ENCODE measurements at places on chromosomes 2 and 18.

DNA sequence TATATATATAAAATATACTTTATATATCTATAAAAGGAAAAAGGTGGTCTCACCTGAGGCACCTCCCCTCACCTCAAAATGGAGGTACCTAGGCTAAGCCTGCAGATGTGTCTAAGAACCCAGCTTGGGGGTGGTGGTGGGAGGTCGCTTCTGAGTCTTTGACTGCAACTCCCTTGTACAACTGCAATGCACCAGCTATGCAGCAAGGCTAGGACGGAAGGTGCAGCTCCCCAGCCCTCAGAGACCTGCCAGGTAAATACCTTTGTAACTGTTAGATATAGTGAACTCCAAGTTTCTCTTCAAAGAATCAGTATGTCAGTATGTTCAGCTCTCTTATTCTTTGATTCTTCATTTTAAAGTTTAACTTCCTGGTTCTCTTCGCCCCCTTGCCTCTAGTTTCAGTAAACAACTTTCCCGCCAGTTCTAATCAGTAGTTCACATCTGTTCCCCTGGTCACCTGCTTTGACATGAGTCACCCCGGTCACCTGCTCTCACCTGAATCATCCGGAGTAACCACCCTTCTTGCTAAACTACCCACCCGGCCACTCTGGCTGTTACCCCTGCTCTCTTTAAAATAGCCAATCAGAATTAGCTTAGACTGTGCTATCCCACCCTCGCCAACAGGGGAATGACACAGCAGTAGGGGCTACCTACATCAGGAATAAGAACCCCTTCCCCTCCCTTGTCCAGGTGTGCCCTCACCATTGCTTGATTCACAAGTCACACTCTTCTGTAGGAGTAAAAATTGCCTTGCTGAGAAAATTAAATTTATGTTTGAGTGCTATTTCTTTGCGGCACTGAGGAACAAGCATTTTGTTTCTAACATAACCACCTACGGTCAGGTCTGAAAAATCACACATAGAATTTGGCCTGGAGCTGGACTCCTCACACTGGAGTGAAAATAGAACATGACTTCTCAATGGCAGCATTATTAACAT, 24.7 kb upstream of the IMPA2 start:
- DNase-seq = no peak
- no peaks in the 10 kb centered on the region for H3K4me1 ChIP-seq
- no peaks in the 10 kb centered on the region for H3K36me3 ChIP-seq
- no peak overlapping the region for H3K4me3 ChIP-seq
- peaks cover 17% of the 10 kb centered on the region for H3K27me3 ChIP-seq

GRCh38 chr2:54899576-54900200, 150.6 kb downstream of the RTN4 start:
- no peak for DNase-seq
- H3K4me3 ChIP-seq = no peak overlapping the region
- peaks cover 10% of the 10 kb centered on the region for H3K4me1 ChIP-seq
- H3K27ac ChIP-seq = no peak overlapping the region

DNA sequence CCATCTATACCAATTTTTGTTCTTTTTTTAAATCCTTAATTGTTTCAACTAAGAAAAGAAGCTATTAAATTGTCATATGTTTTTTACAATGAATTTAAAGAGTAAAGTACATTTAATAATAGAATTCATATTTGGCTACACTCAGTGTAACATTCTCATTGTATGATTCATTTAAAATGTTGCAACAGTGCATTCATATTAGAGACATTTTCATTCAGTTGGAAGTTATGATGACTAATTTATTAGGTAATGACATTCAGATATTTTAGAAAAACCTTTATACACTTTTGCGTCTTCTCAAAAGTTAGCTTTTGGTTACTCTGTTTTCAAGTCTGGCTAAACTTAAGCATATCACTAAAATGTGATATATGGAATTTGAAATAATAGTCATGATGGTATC, 887.5 kb upstream of the NRXN1 start:
- H3K36me3 ChIP-seq = no peaks in the 10 kb centered on the region
- H3K27me3 ChIP-seq = no peaks in the 10 kb centered on the region
- H3K4me3 ChIP-seq = no peak overlapping the region
- DNase-seq = no peak

DNA sequence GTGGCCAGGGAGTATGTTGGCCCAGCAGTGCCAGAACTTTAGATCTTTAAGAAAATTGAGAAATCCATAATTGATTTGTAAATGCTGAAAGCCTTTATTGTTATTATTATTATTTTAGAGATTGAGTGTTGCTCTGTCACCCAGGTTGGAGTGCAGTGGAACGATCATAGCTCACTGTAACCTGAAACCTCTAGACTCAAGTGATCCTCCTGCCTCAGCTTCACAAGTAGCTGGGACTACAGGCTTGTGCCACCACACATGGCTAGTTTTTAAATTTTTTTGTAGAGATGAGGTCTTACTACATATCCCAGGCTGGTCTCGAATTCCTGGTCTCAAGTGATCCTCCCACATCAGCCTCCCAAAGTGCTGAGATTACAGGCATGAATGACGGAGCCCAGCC, 143.2 kb upstream of the CCDC68 start:
- no peak for DNase-seq
- H3K27ac ChIP-seq = no peak overlapping the region
- H3K4me3 ChIP-seq = no peak overlapping the region
- no peaks in the 10 kb centered on the region for H3K4me1 ChIP-seq

GRCh38 chr2:189848276-189848675, 64.0 kb downstream of the PMS1 start:
- no peaks in the 10 kb centered on the region for H3K4me1 ChIP-seq
- H3K36me3 ChIP-seq = peaks cover 35% of the 10 kb centered on the region
- no peak overlapping the region for H3K4me3 ChIP-seq

GRCh38 chr2:205321231-205321630, 361.1 kb upstream of the NRP2 start:
- no peak overlapping the region for H3K27ac ChIP-seq
- DNase-seq = no peak
- no peaks in the 10 kb centered on the region for H3K36me3 ChIP-seq
- H3K4me1 ChIP-seq = no peaks in the 10 kb centered on the region

DNA sequence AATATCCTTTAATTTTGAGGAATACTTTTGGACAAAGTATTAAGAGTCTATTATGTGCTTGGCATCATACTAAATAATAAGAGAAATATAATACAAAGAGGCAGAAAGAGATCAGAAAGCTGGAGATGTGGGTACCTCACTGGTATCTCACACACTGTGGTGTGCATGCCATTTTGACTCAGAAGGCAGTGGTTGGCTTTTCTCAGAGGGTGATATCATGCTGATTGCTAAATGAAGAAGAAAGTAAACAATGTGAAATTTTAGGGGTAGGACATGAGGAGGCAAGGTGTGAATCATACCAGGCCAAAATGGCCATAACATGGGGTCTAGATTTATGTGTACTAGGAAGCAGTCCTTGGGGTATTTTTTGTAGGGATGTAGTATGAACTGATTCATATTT, 16.6 kb upstream of the SPOPL start:
- DNase-seq = no peak
- H3K36me3 ChIP-seq = no peaks in the 10 kb centered on the region
- no peaks in the 10 kb centered on the region for H3K4me1 ChIP-seq
- H3K27me3 ChIP-seq = no peaks in the 10 kb centered on the region
- no peak overlapping the region for H3K4me3 ChIP-seq
- no peak overlapping the region for H3K27ac ChIP-seq

GRCh38 chr18:8901019-8901418, 195.7 kb downstream of the MTCL1 start:
- peaks cover 42% of the 10 kb centered on the region for H3K27me3 ChIP-seq
- no peaks in the 10 kb centered on the region for H3K4me1 ChIP-seq
- H3K27ac ChIP-seq = no peak overlapping the region
- no peak for DNase-seq
- H3K4me3 ChIP-seq = no peak overlapping the region
- H3K36me3 ChIP-seq = no peaks in the 10 kb centered on the region

DNA sequence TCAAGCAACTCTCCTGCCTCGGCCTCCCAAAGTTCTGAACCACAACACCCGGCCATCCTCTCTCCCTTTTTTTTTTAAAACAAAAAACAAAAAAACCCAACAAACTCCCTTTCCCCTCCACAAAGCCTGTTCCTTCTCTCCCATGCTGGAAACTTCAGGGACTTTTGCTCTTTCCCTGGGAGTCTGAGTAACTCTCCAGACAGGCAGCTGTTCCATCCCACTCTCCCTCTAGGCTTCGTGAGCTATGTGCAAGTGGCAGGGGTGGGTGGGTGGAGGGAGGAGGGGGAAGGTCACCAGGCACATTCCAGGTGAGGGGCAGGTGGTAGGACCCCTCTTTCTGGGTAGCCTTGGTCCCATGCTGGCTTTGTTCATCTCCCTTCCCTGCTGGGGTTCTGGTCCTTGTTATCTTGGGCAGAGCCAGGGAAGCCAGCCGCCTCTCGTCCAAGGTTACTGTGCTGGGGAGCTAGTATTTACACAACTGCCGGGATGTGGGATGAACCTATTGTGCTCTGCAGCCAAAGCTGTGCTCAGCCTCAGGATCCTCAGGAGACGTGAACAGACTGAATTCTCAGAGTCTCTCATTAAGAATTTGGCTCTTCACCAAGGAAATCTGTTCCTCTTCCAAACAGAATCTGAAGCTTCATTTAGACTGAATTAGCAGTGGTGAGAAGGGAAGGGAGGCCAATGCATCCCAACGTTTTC, 106.9 kb downstream of the LIPG start:
- no peaks in the 10 kb centered on the region for H3K36me3 ChIP-seq
- H3K4me3 ChIP-seq = no peak overlapping the region
- H3K27ac ChIP-seq = no peak overlapping the region
- H3K4me1 ChIP-seq = peaks cover 3% of the 10 kb centered on the region

DNA sequence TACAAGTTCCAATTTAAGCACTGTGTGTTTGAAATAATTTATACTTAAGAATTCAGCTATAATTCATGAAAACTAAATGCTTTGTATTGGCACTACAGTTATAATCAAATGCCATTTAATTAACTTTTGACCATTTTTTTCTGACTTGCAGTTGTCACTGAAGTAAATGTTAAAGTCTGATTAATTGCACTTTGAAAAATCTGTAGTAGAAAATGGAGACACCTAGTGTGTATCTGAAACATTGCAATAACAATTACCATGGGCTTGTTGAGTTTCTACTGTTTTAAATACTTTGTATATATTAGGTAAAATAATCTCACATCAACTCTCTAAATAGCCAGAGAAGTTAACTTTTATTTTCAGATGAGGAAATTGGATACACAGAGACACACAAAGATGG, 458.6 kb upstream of the FSIP2 start:
- no peaks in the 10 kb centered on the region for H3K27me3 ChIP-seq
- no peak overlapping the region for H3K4me3 ChIP-seq
- no peaks in the 10 kb centered on the region for H3K4me1 ChIP-seq

GRCh38 chr2:98483257-98483861, 38.7 kb downstream of the INPP4A start:
- no peak for DNase-seq
- H3K4me1 ChIP-seq = peaks cover 99% of the 10 kb centered on the region
- H3K27me3 ChIP-seq = no peaks in the 10 kb centered on the region
- peak overlapping the region; percentile 36 for H3K4me3 ChIP-seq
- peaks cover 4% of the 10 kb centered on the region for H3K36me3 ChIP-seq

GRCh38 chr2:189874586-189875320, 90.5 kb downstream of the PMS1 start:
- no peak overlapping the region for H3K4me3 ChIP-seq
- H3K36me3 ChIP-seq = peaks cover 5% of the 10 kb centered on the region
- no peaks in the 10 kb centered on the region for H3K27me3 ChIP-seq

DNA sequence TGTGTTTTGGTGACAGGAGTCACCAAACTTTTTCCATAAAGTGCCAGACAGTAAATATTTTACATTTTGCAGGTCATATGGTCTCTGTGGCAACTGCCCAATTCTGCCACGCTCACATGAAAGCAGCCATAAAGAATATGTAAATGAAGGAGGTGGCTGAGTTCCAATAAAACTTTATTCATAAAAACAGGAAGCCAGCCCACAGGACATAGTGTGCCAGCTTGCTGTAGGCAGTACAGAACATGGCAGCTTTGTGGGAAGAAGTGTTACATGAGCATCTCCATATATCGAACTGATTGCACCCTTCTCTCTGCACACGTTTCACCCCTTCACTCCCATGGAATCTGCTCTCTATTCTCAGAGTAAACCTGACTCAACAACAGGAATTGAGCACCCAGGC, 10.2 kb downstream of the ASB18 start:
- no peak for DNase-seq
- no peaks in the 10 kb centered on the region for H3K36me3 ChIP-seq
- peaks cover 33% of the 10 kb centered on the region for H3K27me3 ChIP-seq
- H3K27ac ChIP-seq = no peak overlapping the region
- no peak overlapping the region for H3K4me3 ChIP-seq

DNA sequence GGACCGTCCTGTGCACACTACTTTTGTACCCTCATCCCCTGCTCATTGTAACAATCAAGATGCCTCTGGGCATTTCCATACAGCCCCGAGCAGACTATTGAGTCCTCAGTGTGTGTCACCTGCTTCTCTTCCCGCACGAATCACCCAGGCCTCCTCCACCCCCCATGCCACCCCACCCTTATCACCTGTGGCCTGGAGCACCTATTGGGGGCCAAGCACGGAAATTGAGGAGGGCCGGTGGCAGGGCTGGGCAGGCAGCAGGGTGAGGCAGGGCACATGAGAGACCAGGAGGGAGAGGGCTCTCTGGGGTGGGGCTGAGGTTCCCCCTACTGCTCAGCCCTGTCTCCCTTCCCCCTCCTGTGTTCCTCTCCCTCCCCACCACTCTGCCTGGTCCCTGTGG, 4.3 kb upstream of the NIFK start:
- H3K36me3 ChIP-seq = peaks cover 18% of the 10 kb centered on the region
- peaks cover 28% of the 10 kb centered on the region for H3K4me1 ChIP-seq
- no peak overlapping the region for H3K4me3 ChIP-seq
- peaks cover 9% of the 10 kb centered on the region for H3K27me3 ChIP-seq
- H3K27ac ChIP-seq = no peak overlapping the region

GRCh38 chr2:121094101-121094500, 190.9 kb downstream of the TFCP2L1 start:
- H3K27me3 ChIP-seq = peaks cover 18% of the 10 kb centered on the region
- H3K4me3 ChIP-seq = no peak overlapping the region
- no peaks in the 10 kb centered on the region for H3K4me1 ChIP-seq
- no peak overlapping the region for H3K27ac ChIP-seq

DNA sequence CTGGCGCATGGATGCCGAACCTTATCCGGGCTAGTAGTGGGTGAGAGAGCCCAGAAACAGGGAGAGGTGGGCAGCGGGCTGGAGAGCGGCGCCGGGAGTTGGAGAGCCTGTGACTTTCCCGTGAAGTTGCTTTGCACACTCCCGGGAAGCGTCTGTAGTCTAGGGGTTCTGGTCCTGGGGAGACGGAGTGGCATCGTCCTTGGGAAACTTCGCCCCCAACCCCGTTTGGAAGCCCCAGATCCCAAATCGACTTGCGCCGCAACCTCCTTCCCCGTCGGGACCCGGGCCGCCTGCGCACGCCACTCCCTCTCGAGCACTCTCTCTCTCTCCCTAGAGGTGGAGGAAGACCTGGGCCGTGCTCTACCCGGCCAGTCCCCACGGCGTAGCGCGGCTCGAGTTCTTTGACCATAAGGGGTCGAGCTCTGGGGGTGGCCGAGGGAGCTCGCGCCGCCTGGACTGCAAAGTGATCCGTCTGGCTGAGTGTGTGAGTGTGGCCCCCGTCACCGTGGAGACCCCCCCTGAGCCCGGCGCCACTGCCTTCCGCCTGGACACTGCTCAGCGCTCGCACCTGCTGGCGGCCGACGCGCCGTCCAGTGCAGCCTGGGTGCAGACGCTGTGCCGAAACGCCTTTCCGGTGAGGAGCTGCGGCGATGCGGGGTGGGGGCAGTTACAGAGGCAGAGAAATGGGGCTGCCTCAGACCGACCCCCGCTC, 456 bp downstream of the DOK1 start:
- peaks cover 20% of the 10 kb centered on the region for H3K36me3 ChIP-seq
- peaks cover 18% of the 10 kb centered on the region for H3K27me3 ChIP-seq
- peak; percentile 44 for DNase-seq
- peak overlapping the region; percentile 84 for H3K4me3 ChIP-seq
- H3K27ac ChIP-seq = peak overlapping the region; percentile 92

Measured in effector memory CD8-positive, alpha-beta T cell (primary cell).